ENCODE measurements at places on chromosomes 5 and 9.
A peak's percentile ranks its signal among the peaks of the same experiment; 100 is the strongest.

DNA sequence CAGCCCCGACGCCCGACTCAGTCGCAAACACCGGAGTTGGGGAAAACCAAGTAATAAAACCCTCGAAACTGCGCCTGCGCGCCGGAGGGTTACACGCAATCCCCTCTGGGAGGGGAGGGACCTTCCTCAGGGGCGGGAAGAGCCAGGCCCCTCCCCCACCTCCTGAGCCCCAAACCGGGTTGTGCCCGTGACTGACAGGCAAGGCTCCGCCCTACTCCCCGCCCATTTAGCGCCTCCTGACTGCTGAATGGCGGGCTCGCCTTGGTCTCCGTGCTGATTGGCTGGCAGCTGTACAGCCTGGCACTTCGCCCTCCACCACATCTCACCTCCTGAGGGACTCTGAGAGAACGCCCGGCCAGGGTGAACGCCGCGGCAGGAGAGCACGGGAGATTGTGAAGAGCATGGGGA is at the start of gene PRDM9:
Gene PRDM9 (plus strand): TSS at position 332 of the 408 bp plus-strand sequence. CDS start 1,425 bp downstream, outside the sequence.
- no peak for DNase-seq

DNA sequence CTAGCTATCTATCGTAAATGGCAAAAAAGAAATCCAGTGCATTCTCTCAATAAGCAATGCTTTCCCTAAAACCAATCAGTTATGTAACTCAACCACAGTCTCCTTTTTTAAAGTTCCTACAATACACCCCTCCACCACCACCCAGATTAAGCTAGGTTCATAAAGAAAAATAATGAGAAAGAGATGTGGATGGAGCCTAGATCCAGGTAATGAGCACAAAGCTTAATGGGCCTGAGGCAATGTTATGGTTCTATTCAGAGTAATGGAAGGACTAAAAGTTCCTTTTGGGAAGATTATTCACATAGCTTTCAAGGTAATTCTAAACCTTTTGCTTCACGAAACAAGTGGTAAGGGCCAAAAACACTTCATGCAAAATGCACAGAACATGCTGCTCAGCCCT is 113.5 kb downstream of the MPDZ start:
- DNase-seq, result no peak

DNA sequence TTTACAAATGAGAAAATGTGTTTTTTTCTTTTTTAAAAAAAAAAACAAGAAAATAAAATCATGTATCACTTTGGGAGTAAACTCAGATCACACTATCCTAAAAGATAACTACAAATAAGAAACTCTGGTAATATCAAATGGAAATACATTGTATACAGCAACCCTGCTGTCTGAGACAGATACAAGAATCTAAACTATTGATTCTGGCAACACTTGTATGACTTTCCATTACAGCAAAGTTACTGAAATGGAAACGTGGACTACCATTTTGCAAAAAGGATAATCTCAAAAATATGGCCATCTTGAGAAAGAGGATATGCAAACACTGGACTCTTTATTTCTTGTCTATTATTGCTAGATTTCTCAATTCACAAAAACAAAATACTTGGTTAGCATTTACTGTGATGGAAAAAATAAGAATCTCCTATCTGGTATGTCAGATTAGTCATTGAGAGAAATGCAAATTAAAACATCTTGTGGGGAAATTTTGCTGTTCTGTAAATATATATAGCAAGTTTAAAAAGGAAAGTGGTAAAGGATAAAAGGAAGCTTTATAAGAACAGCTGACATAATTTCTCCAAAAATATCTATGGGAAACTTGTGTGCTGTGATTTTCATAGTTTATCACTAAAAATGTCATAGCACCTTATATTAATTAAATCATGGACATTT is 112.9 kb upstream of the FER start:
- no peak for DNase-seq

DNA sequence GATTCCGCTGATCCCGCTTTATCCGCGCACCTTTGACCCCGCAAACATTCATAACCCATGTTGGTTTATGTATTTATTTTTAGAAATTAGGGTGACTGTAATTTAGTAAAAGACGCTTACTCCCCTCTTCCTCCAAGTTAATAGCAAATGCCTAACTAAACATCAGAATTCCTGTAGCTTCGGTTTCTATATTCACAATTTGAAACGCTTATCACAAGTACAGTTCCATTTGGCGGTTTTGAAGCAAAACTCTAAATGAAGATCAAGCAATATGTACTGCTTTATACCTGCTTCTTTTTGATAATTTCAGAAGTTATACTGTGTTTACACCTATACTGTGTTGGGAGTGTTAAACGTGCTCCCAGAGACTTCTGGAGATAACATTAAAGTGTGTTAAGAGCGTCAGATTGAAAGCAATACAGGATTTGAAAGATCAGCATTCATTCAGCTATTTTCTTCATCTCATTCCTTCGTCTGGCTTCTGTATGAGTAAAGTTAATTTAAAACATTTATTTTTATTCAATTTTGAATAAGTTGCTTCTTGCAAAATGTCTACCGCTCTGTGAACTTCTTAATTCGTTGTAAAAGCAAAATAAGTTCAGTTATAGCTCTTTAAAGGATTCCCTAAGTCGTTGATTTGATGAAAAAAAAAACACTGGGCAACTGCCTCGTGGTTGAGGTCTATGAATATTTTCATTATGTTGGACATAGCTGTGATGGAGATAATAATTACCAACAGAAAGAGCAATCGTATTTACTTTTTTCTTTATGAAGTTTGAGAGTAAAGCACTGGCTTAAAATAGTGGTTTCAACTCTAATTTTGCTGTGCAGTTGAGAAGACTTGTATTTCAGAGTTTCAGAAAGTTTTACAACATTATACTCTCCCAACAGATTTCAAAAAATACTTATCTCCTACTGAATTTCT is 2.5 kb downstream of the PRDM6 start:
- DNase-seq, result no peak

- no peak for DNase-seq
Measured at GRCh38 chr9:1979741-1980367, 35.3 kb upstream of the SMARCA2 start.

DNA sequence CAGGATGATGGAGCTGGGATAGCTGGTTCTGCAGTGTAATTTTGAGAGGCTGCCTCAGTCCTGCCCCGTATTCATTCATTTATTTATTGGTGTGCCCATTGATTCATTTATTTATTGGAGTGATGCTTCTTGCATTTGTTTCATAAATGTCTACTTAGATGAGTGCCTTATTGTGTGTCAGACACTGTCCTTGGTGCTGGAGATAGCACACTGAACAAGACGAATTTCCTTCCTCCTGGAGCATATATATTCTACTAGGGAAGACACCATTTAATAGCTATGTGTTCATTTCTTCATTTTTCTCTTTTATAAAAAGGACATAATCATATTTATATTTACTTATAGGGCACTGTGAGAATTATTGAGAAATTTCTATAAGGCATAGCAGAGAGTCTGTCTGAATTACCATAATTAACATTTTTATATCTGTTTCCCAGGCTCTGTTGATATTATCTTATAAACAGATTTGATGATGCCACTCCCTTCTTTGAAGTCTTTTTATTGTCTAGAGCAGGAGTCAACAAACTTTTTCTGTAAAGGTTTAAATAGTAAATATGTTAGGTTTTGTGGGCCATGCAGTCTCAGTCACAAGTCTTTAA is 433.9 kb upstream of the ZNF608 start:
- no peak for DNase-seq

DNA sequence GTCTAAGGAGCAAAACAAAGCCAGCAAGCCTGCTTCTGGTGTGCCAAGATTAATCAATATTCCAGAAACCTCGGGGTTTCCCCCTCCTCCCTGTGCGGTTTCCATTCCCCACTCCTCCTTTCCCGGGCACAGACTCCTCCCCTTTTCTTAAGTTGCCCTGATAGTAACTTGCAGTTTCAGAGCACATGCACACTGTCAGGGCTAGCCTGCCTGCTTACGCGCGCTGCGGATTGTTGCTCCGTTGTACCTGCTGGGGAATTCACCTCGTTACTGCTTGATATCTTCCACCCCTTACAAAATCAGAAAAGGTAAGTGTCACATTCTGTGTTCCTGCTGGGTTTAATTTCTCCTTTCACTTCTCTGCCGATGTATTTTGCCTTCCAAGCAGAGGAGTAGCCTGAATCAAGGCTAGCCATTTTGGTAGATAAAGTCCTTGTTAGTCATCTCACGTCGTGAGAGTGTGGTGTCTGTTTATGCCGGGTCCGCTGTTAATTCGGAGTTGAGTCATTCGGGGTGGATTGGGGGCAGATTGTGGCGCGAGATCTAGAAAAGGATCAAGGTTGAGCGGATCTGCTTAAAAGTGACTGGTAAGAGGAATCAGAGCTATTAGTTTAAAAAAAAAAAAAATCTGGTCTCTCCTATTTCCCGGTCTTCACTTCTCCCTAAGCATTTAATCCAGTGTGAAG is at the start of gene SLC1A3:
Gene SLC1A3 (plus strand): TSS at position 179 of the 686 bp plus-strand sequence. CDS start 1,818 bp downstream, outside the sequence.
- peak; percentile 82 for DNase-seq

- DNase-seq, result no peak
Measured at GRCh38 chr9:93979721-93980120, 24.6 kb upstream of the BARX1 start.

- DNase-seq, result peak; percentile 17
Measured at GRCh38 chr5:179209359-179210150, 135.7 kb downstream of the ADAMTS2 start.

- DNase-seq, result no peak
Measured at GRCh38 chr9:110148384-110148783, 59.6 kb downstream of the C9orf152 start.

DNA sequence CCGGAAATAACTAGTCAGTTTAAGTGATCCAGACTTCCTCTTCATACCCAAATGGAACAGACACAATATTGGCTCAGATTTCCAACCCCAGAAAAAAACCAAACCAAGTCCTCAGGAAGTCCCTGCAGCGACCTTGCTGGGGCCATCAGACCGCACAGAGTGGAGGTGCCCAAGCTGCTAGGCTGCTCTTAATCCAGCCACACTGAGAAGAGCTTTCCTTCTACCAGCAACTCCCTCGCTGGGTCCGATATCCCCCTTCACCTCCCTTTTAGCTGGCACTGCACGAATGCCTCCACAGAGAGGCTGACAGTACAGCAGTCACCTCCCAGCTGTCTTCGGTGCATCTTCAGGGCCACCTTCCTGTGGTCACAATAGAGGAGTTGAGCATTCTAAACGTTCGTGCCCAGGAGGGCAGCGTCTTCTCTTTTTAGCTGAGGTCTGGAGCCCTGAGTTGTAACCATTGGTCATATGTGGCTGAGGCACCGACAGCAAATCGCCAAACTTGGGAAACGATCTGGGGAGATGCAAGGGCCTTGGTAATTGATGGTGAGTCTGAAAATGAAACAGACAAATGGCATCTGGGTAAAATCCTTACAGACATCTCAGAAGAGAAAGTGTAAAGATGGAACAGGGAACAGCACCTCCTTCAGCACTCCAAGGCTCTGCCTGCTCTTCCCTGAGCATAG is 5.7 kb downstream of the NAIF1 start:
- DNase-seq, result no peak

GRCh38 chr9:92512622-92513021 is 23.2 kb downstream of the ECM2 start:
- no peak for DNase-seq

- no peak for DNase-seq
Measured at GRCh38 chr9:128862401-128862851, 19.3 kb downstream of the KYAT1 start.

GRCh38 chr9:95506678-95507463 is 9.9 kb downstream of the PTCH1 start:
- DNase-seq, result peak; percentile 62

- DNase-seq, result no peak
Measured at GRCh38 chr9:93205045-93205768, 21.3 kb downstream of the WNK2 start.

DNA sequence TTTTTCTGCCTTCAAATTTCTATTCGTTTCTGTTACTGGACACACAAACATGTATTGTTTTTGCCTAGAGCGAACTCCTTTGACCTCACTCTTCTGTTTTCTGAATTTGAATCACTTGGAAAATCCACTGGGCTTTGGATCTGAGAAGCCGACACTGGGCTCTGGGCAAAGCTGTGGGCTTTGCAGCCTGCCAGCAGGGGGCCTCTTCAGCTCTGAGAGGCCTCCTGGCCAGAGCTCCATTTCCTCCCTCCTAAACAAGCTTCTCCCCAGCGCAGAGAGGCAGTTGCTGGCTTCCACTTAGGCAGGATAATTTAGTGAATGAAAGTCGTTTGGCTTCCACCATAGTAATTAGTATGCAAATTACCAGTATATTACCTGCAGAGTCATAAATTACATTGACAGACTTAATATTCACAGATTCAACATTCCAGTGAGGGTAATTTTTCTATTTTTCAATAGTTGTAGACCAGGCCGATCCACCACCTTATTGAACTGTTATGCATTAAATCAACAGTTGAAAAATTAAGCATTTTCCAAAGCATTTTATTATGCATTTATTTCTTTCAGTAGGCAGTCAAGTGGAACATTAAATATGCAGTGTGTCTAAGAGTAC is 104.0 kb upstream of the ZNF366 start:
- peak; percentile 79 for DNase-seq

DNA sequence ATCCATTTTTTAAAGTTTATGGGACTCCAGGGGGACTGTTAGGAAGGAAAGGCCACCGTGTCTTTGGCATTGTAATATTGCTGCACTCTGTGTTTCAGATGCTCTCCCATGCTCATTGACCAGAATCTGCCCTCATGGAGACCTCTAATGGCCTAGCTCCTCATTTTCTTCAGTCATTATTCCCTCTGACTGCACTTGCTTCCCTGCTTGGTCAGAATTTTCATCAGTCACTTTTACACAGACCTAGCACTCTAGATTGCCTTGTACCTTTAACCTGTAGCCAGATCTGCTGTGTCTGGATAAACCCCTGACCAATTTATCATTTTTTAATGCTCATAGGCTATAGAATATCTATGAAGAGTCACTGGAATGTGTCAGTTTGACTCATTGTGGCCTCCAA is 155.5 kb upstream of the NUDT12 start:
- no peak for DNase-seq

- DNase-seq, result no peak
Measured at GRCh38 chr5:34542818-34543217, 113.3 kb upstream of the RAI14 start.

GRCh38 chr9:120567874-120568273 is 12.1 kb downstream of the CDK5RAP2 start:
- DNase-seq, result no peak

- no peak for DNase-seq
Measured at GRCh38 chr5:118126159-118126558, 862.2 kb downstream of the DTWD2 start.

DNA sequence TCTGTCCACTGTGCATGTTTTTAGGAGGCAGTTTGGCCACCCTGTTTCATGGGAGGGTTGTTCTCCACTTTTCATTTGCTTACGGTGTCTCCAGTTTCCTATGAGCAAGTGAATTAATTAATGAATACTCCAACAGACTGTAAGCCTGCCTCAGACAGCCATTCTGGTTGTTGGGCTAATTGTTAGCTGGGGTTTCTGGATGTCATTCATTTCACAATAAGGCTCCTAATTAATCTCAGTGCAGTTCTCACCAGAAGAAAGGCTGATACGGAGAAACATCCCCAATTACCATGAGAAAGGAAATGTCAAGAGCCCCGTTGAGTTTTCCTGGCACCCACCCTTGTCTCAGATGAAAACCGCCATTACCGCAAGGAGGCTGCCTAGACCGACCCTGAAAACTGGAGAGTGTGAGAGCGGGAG is 75.8 kb downstream of the MAP1B start:
- no peak for DNase-seq

Measured in RWPE1 (cell line).